ENCODE measurements at places on chromosomes 12 and 14.

- no peak for DNase-seq
Measured at GRCh38 chr12:127942981-127943380, 324.0 kb upstream of the TMEM132C start.

GRCh38 chr12:118050972-118051910 is 9.7 kb downstream of the WSB2 start:
- DNase-seq = no peak

GRCh38 chr14:23916004-23916403 is 37.6 kb upstream of the DHRS4 start:
- DNase-seq = no peak

DNA sequence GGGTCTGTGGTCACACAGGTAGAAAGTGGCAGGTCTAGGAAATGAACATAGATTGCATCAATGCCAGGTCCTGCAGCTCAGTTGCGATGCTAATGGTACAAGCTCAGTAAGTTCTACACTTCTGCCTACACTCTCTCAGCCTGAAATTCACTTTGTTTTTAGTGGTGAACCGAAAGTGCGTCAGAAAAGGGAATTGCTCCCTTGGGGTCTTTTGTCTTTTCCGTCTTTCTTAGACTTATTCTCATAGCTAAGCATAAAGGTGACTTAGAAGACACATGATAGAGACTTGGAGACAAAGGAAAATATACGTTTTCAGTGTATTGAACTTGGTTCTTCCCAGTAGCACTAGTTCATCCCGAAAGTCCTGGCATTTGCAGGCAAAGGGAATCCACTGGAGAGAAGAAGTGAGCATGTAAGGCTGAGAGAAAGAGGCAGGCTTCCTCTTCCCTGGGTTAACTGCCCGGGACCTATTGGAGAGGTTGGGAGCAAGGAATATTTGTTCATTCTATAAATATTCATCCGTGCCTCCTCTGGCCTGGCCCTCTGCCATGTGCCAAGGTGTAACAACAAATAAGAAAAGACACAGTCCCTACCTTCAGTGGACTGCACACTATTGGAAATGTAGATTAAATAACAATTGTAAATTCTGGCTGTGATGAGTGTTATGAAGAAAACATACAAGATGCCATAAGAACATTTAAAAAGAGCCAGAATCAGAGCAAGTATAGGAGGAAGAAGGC is 785.8 kb downstream of the MED13L start:
- no peak for DNase-seq

DNA sequence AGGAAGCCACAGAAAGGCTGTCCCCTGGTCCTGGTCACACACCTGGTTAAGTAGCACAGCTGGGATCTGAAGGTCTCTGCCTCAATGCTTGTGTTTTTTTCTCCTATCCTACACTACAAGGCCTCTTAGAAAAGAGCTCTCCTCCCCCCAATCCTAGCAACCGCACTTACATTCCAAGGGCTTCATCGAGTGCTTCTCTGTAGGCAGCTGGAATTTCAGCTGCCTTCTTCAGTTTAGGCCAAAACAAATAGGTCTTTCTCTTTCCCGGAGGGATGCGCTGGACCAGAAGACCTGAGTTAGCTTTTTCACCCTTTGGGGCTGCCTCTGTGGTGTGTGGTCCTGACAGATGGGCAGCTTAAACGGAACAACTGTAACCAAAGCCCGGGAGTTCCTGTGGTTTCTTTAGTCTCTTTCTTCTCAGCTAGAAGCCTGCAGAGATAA is 109.7 kb downstream of the GPATCH2L start:
- DNase-seq = no peak

GRCh38 chr12:3326156-3326849 is 164.7 kb upstream of the PRMT8 start:
- no peak for DNase-seq

GRCh38 chr12:22993609-22994315 is 368.8 kb downstream of the ETNK1 start:
- DNase-seq = no peak

All from D721Med (cell line).